NCI-H1092 (cell line): ENCODE measurements at places on chromosomes 4 and X.
A peak's percentile ranks its signal among the peaks of the same experiment; 100 is the strongest.

DNA sequence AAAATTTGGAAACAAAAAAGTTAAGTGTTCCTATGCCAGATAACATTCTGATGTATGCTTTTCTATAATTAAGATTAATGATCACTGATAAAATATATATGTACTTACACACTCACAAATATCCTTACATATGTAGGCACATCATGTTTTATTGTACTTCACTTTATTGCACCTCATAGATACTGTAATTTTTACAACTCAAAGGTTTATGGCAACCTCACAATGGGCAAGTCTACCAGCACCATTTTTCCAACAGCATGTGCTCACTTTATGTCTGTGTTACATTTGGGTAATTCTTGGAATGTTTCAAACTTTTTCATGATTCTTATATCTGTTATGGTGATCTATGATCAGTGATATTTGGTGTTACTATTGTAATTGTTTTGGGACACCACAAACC, 57.8 kb upstream of the GPRIN3 start:
- DNase-seq: no peak

DNA sequence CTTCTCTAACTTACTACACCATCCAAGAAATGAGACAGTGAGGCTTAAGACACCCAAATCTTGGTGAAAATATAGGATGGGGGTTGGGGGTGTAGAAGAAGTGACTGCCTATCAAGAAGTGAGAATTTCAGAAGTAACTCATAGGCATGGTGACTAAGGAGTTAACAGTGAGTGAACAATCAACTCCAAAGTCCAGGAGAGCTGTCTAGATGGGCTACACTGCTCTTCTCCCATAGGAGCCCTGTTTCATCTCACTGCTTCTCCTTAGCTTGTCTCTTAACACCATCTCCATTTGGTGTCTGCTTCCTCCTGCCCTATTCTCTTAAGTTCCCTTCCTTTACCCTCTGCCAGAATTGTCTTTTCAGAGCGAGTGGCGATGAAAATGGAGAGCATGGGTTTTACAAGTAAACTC, 22.7 kb downstream of the FABP2 start:
- DNase-seq: no peak

DNA sequence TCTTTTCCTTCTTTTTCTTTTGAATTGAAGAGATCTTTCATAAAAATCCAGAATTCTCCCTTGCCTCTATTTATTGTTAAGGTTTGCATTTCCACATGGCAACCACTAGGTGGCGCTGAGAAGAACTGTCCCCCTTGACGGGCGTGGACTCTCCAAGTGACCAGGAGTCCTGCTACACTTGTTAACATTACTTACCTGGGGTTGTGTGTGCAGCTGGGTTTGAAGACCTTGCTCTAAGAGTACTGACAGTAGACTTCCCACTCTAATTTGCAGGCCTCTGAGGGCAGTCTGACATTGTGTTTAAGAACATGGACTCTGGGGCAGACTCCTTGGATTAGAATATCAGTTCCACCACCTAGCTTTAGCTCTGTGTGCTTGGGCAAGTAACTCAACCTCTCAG, 52.8 kb downstream of the GPRIN3 start:
- no peak for DNase-seq

DNA sequence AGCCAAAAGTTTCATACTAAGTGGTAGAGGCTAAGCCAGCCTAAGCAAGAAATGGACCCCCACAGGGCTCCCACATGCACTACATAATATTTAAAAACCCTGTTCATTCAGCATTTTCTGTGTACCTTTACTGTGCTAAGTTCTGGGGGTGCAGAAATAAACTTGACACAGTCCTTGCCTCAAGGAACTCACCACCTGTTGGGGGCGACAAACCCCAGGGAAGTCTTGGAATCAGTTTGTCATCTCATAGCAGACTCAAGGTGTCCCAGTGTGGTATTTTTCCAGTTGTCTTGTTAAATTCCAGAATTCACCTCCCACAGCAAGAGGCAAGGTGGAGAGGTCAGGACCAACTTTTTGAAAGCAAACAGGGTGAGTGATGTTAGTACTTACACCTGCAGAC, 43.1 kb downstream of the ATG4A start:
- DNase-seq: no peak

- DNase-seq: no peak
Measured at GRCh38 chr4:140108713-140109230, 45.2 kb downstream of the MAML3 start.

GRCh38 chr4:145533001-145533400, 51.3 kb downstream of the SMAD1 start:
- DNase-seq: no peak

DNA sequence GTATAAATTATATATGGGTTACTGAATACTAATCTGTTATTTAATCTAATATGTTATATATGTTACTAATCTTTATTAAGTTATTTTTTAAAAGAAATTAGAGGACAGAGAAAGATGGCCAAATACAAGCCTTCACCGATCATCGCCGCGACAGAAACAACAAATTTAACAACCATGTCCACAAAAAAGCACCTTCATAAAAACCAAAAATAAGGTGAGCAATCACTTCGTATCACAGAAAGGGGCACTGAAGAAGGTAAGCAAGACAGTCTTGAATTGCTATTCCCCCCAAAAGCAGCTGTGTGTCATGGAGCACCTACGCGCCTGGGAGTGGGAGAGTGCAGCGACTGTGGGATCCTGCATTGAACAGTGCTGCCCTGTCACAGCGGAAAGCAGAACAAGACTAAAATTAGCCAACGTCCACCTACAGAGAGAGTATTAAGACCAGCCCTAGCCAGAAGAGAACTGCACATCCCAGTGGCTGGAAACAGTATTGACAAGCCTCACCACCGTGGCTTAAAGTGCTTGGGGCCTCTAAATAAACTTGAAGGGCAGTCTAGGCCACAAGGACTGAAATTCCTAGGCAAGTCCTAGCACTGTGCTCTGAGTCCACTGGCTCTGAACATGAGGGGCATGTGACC, 38.5 kb downstream of the LRBA start:
- DNase-seq: no peak

DNA sequence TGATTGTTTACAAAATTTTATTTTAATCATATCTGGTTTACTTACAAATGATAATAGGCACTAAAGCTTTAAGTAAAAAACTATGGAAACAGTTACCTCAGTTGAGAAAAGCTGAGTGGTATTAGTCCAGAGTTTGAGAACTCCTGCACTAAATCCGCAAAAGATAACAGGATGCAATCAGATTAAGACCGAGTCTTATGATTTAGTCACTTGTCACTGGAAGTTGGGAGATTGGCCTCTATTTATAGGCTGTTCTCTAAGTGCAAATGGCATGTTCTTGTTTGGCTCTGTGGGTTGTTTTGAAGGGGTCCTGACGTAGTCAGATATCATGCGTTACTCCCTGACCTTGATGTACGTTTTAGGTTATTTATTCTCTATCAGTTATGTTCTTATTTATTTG, 6.3 kb downstream of the GPAT3 start:
- no peak for DNase-seq

- DNase-seq: no peak
Measured at GRCh38 chrX:153361781-153362397, 27.9 kb downstream of the ZNF275 start.

- DNase-seq: no peak
Measured at GRCh38 chr4:110671679-110672078, 48.8 kb upstream of the PITX2 start.

DNA sequence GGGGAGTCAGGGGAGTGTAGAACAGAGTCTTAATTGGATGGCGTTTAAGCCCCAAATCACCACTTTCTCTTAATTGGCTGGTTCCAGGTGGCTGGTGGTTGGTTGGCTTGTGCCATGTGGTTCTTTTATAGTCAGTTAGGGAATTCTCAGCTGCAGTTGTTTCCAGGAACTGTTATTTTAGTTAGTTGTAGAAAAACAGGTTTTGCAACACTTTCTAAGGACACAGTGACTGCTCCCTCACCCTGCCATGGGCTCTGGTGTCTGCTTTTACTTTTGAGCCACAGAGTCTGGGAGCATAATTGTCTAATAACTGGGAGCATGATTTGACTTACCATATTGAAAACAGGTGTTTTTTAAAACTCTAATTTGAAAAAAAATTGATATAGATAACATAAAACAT, 75.8 kb upstream of the PCDH18 start:
- no peak for DNase-seq

DNA sequence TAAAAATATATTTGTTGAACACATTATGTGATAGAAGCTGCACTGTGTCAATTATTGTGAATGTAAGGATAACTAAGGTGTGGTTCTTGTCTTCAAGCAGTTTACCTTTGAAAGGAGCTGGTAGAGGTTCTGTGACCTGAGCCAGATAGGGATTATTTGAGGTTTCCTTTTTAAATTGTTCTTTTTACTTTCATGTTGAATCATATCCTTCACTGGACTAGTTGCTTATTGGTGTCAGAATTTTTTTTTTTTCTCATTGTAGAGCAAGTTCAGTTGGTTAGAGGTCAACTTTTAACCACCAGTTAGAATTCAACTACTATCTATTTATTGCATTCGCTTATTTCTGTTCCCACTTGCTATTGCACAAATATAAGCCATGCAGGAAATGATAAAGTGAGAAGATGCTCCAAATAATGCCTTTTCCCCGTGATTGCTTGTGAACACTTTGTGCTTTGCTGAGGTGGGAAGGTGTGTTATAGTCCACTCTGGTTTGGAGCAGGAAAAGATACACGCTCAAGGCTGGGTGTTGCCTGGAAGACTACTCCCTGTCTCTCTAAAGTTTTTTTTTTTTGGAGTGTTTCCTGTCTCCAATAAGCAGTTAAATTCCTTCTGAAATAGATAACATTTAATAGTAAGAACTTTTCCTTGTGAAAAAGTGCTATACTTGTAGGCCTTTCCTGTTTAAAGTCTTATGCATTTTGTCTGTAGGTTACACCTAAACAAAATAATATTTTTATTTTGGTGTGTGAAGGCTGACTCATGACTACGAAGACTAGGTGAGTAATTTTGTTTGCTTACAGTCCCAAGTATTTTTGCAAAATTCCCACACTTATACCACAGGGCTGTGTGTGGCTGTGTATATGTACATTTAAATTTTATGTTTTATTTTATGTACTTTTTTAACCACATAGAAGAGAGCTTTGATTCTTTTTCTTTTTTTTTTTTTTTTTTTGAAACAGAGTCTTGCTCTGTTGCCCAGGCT, 83.8 kb upstream of the LCORL start:
- DNase-seq: no peak

DNA sequence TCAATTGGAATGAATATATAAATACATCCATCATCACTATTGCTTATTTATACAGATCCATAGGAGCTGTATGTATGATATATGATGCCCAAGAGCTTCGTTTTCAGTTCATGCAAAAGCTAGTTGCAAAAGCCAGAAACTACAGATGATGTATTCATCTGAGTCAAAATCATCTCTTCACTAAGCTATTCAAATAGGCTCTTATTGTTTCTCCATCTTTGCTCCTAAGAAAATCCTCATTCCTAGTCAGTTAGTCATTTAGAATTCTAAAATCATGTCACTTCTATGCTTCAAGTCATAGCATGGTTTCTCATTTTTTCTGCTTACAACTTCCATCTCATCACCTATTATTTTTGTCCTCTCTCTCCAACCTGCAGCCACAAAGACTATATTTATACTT, 300.1 kb upstream of the TRAM1L1 start:
- no peak for DNase-seq

DNA sequence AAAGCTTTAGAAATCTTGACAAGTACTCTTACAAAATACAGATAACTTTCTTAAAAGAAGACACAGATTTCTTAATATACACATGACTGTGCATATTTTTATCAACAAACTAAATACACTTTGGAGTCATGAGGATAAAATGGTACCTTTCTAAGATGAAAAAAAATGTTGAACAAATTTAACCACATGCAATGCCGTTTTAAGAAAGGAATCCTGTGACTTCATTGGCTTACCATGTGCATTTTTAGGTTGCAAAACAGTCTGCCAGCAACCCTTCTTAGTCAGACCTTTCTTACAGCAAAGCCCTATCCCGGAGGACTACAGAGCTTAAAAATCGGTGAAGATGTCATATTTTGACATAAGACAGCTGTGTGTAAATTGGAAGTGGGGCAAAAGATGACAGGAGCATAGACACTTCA, 51.7 kb downstream of the GASK1B start:
- DNase-seq: no peak

GRCh38 chrX:50000937-50001542, 78.6 kb downstream of the CLCN5 start:
- DNase-seq: no peak

GRCh38 chr4:90546114-90546513, 418.9 kb downstream of the CCSER1 start:
- DNase-seq: no peak

- no peak for DNase-seq
Measured at GRCh38 chrX:109785053-109785452, 52.0 kb upstream of the ACSL4 start.

DNA sequence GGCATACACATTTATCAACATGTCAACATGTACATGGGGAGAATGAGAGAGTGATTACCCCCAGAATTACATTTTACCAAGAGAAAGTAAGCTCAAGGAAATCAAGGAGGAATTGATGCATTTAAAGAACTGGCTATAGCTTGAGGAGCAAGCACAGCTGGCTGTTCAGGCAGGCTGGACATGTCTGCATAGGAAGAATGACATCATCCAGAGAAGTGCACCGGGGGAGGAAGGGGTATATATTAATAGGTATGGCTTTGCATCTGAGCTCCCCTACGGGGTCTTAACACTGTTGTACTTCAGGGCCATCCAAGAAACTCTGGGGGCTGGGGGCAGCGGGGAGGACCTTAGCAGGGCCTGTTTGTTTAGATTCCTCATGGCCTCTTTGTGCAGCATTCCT, 222.4 kb upstream of the VCX start:
- no peak for DNase-seq

GRCh38 chr4:111641813-111642579, 503.3 kb upstream of the FAM241A start:
- peak; percentile 45 for DNase-seq

GRCh38 chr4:75844151-75844662, 58.0 kb downstream of the PPEF2 start:
- DNase-seq: no peak

- no peak for DNase-seq
Measured at GRCh38 chrX:108019382-108019875, 25.4 kb upstream of the VSIG1 start.

- DNase-seq: no peak
Measured at GRCh38 chrX:133980832-133981588, 4.4 kb downstream of the GPC3 start.
